ENCODE measurements at places on chromosomes 6 and 20. TPM values are rescaled to one million over a fixed set of nuclear protein-coding genes. Genes with fewer than 3 reads are reported as not detected.

Gene CLDN20
- not detected for polyA plus RNA-seq

DNA sequence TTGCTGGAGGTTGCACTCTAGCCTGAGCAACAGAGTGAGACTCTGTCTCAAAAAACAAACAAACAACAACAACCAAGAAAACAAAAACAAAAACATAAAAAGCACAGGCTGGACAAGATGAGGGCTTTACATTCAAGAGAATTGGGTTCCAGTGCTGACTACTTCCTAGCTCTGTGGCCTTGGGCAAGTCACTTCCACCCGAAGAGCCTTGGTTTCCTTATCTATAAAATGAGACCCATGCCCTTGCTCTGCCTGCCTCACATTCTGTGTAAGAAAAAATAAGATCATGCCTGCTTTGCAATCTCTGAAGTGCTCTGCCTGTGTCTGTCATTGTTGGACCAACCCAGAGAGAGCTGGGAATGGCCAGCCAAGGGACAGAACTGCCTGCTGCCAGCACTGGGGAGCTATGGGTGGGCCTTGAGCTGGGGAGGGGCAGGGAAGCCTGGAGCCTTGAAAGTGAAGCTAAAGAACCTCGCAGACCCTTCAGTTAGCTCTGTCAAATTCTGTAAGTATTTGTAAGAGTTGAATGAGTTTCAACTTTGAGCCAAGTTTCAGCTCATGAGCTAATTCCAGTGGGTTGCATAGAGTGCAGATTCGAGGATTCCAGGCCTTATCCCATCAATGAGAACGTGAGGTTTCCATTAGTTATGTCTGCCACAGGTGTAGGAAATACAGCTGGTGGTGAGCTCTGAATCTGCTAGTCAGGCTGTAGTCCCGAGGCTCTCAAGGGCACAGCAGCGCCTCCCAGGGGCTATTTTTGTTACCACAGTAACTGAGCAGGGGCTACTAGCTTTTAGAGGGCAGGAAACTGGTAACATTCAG, 93.2 kb downstream of the DLGAP4 start:
- DNase-seq, result peak; percentile 73

DNA sequence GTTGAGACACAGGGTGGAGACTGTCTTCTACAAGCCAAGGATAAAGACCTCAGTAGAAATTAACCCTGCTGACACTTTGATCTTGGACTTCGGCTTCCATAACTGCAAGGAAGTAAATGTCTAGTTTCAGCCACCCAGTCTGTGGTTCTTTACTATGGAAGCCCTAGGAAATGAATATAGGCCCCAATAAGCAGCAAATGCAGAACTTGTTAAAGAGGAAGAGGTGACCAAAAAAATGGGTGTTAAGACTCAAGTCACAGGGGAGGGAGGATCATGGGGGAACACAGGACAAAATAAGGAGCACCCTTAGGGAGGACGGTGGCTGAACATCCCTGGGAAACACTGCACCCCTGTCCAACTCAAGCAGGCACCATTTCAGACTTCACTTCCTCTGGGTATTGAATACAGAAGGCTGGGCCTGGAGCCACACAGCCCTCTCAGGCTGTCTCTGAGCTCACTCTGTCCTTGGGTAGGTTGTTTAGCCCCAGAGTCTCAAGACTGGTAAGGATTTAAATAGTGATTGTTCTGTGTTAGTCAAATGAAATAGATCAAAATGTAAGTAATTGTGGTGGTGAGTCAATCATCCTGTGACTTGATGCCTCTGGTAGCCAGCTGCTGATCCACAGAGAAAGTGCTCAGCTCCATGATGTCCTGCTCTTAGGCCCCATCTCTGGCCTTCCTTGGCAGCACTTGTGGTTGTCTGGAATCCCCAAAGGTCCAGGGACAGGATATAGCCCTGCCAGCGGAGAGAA, 30.5 kb upstream of the SIRPD start:
- no peak for DNase-seq

GRCh38 chr20:7996898-7997297, 22.7 kb downstream of the TMX4 start:
- DNase-seq, result no peak

DNA sequence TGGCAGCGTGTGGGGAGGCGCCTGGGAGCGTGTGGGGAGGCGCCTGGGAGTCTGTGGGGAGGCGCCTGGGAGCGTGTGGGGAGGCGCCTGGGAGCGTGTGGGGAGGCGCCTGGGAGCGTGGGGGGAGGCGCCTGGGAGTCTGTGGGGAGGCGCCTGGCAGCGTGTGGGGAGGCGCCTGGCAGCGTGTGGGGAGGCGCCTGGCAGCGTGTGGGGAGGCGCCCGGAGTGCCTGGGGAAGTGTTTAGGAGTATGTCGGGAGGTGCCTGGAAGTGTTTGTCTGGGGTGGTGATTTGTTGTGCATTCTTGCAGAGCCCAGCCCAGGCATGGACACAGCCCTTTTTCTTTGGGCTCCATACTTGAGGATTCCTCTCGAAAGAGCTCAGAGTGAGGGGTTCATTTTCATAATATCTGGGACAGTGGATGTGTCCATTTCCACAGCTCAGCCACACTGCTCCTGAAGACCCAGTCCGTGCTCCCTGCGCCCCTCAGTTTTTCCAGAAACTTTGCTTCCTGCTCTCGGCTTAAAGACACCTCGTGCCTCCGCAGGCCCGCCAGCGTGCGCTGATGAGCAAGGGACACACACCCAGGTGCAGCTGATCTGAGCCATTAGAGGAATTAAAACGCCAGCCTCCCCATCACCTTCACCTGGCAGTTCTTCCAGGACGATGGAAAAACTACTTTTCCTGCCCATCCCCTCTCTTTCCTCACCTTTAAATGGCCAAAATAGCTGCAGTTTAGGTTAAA, 172.2 kb upstream of the THBS2 start:
- DNase-seq, result no peak

DNA sequence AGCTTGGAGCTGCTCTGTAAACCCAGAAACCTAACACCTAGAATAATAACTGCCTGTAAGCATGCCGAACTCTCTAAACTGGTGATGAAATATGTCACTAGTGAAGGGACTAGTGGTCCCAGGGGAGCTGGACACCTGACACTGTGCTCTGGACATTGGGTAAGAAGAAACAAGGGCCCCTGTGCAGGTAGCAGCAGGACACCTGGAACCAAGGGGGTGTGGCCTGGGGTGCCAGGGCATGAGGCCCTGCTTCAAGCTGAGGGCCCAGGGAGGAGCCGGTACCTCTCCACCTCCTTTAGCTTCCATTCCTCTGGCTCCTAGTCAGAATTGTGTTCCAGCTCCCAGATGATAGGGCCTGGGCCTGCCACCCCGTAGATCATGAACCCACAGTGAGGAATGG, 263.2 kb downstream of the OGFRL1 start:
- DNase-seq, result no peak

DNA sequence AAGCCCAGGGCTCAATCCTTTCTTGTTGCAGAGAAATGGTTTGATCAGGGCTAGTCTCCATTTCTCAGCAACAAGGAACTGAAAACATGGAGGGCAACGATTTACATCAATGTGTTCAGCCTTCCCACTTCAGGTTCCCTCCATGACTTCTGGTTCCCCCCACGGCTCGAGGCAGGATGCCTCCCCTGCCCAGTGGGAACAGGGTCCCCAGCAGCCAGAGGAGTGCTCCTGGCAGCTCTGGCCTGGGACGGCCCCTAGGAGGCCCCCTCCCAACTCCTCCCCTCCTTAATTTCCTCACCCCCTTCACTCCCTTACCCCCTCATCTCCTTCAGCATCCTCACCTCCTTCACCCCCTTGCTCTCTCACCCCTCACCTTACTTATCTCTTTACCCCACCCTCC, 283.8 kb downstream of the CDC5L start:
- DNase-seq, result no peak

Gene KCNS1
- polyA plus RNA-seq, result not detected

GRCh38 chr6:82712826-82713225, 349.2 kb downstream of the TPBG start:
- no peak for DNase-seq

Gene MEI4
- polyA plus RNA-seq, result not detected

- no peak for DNase-seq
Measured at GRCh38 chr6:130223508-130223907, 757 bp upstream of the SAMD3 start.

Gene UQCC2
- polyA plus RNA-seq, result 82.0 TPM

DNA sequence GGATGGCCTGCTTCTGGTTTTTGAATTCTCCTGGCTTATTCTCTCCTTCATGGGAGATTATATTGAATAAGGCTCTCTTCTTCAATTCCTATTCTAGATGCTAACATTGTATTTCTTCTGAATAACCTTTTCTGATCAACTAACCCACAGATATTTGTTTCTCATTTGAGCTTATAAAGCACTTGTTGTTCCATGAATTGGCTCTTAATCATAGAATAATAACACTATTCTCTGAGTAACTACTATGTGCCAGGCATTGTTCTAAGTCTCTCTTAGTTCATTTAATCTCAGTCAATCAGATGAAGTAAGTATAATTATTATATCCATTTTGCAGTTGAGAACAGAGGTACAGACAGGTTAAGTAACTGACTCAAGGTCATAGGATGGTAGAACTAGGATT, 136.3 kb upstream of the MLIP start:
- DNase-seq, result no peak

Gene C4A
- polyA plus RNA-seq, result 1.4 TPM

- DNase-seq, result no peak
Measured at GRCh38 chr6:52616059-52616690, 39.3 kb upstream of the TRAM2 start.

DNA sequence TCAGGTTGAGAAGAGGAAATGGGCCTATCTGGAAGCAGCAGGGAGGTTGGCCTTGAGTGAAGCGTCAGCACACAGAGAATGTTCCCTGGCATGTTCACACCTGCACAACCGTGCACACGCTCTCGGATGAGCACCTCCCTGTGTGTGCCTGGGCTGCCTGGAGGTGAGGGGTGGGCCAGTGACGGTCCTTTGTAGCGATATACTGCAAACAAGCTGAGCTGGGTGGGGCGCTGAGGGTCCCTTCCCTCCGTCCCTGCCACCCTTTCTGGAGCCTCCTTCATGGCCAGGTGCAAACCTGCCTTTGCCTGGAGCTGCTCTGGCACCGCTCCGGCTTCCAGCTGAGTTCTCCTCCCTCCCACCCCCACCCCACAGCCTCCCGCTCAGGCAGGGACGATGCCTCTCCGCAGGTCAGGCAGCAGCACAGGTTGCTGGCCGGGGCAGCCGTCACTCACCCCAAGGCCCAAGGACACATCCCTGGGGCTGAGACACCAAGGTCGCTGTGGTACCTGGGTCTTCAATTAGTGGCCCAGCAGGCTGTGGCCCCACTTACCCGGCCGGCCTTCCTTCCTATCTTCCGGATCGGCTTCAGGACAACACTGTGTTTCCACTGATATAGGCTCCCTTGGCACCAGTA, 111.6 kb downstream of the ERMARD start:
- no peak for DNase-seq

DNA sequence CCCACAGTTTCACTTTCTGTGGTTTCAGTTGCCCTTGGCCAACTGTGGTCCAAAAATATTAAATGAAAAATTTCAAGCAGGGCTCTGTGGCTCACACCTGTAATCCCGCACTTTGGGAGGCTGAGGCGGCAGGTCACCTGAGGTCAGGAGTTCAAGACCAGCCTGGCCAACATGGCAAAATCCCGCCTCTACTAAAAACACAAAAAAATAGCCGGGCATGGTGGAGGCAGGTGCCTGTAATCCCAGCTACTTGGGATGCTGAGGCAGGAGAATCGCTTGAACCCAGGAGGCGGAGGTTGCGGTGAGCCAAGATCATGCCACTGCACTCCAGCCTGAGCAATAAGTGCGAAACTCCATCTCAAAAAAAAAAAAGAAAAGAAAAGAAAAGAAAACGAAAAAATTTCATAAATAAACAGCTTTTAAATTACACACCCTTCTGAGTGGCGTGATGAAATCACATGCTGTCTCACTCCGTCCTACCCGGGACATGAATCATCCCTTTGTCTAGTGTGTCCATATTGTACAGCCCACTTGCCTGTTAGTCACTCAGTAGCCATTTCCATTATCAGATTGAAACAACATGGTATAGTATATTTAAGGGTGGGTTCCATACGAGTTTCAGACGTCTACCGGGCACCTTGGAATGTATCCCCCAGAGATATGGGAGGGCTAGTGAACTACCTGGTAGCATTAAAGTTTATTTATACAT, 11.7 kb downstream of the PTPRK start:
- DNase-seq, result peak; percentile 67

- DNase-seq, result peak; percentile 37
Measured at GRCh38 chr20:3563548-3564177, 92.8 kb downstream of the ATRN start.

Gene WFDC2
- not detected for polyA plus RNA-seq

DNA sequence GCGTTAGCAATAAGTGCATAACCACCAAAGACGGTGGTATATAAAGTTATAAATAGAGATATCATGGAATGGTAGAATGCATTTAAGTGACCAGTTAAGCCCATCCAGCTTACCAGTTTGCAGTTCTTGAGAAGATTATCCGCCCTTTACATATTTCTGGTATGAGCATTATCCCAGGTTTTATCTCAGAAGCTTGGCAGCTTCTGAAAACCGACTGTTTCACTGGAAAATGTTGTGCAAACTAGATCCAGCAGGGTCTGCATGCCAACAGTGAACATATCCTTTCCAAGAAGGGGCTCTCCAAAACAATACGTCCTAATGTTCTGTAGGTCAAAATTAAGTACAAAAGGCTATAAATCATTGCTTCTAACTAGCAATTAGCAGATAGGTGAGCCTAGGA, 29.5 kb upstream of the SHLD1 start:
- no peak for DNase-seq

DNA sequence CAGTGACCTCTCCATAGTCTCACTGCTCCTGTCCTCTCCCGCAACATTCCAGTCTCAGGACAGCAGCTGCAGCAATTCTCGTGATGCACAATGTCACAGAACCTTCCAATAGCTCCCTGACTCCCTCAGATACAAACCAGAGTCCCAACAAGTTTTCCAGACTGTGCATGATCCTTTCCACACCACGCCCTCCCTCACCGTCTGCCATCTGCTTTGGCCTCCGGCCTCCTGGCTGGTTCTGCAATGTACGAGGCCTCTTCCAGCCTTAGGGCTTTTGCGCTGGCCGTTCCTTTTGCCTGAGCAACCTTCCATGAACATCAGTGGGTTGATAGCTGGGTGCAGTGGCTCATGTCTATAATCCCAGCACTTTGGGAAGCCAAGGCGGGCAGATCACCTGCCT, 9.6 kb downstream of the FNDC1 start:
- no peak for DNase-seq

Gene RRAGD
- polyA plus RNA-seq, result 0.58 TPM

Gene HLA-DRA
- not detected for polyA plus RNA-seq

DNA sequence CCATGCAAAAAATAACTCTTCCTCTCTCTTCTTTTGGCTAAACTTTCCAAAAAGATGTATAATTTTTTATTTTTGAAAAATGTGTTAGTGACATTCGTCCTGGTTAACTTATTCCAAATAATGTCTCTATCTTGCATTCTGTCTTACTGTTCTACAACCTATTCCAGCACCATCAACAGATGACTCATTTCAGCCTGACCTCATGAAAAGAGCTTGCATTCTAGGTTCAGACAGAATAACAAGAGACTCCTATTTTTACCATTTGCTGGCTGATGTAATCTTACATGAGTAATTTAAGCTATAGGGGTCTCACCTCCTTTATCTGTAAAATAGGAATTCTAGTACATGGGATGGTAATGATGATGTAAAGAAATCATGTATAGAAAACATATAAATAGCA, 109.0 kb downstream of the FUT9 start:
- no peak for DNase-seq

Gene HNF4A
- polyA plus RNA-seq, result 25.9 TPM

Gene ASIP
- not detected for polyA plus RNA-seq

Gene RRP36
- polyA plus RNA-seq, result 54.0 TPM

Measured in A549 (cell line).